ENCODE measurements at places on chromosomes 1 and 21.

DNA sequence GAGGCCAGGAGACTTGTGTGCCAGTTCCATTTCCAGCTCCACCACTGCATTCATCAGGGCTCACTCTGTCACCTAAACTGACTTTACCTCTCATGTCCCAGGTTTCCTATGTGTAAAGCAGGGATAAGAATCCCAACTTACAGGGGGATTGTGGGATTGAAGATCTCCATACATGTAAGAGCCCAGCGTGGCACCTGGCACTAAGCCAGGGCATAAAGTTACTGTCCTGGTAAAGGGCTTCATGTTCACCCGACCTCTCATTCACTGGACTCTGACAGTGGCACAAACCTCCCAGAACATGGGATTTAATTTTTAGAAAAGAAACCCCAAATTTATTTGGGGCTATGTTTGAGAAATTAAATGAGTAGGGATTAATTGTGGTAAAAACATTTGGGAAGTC lies 8.9 kb upstream of the IGFN1 start:
- DNase-seq, result no peak

- no peak for DNase-seq
These were observed 305.4 kb downstream of the DISC1 start for GRCh38 chr1:231931846-231932454.

DNA sequence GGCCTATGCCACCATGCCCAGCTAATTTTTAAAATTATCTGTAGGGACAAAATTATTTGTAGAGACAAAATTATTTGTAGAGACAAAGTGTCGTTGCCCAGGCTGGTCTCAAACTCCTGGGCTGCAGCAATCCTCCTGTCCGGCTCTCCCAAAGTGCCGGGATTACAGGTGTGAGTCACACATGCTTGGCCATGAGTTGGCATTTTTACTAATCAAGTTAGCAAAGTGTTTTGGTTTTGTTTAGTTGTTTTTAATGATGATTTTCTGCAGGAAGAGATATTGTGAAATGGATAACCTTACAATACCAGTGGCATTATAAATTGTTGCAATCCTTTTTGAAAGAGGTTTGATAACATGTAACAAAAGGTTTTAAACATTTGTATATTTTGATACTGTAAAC lies 65.3 kb upstream of the MAGI3 start:
- peak; percentile 68 for DNase-seq

DNA sequence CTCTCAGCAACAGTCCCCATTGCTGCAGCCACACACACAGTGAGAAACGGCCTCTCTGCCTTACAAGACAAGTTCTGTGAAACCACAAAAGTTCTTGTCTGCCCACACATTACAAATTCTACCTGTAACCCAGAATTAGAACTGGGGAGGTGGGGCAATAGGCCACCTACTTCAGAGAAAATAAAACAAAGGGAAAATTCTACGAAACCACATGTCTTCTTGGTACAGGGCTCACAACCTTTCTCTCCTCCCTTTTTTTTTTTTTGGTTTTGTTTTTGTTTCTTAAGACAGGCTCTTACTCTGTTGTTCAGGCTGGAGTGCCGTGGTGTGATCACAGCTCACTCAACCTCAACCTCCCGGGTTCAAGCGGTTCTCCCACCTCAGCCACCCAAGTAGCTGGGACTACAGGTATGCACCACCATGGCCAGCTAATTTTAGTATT lies 30.2 kb downstream of the LPAR3 start:
- DNase-seq, result no peak

DNA sequence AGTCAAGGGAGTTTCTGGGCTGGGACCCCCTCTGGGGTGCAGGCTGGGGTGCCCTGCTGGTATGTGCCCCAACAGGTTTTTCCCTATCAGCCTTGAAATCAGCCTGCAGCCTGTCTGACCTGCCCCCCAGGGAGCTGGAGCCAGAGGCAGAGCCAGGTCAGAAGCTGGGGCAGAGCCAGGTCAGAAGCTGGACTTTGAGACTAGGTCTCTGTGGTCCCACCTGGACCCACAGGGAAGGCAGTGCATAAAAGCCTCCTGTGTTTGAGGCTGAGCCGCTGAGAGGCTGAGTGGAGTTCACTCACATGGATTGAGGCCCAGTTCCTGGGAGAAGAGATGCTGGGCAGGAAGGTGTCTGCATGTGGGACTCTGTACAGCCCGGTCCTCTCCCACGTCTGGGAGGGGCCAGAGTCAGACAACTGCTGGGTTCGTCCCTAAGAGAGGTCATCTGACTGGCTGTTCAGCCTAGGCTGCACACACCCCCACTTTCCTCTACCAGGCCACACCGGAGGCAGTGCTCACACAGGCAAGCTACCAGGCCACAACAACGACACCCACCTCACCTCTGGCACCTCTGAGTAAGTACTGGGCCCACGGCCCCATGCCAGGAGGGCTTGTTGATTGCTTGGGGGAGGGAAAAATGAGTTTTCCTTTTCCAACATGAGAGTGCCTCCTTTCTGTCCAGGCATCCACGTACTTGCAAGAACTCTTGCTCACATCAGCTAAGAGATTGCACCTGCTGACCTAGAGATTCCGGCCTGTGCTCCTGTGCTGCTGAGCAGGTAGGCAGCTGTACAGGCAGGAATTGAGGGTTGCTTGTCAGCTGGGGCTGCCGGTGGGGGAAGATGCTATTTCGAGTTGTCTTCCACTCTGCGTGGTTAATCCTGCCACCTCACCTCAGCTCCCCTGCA lies at the start of gene ANXA9:
TSS of gene ANXA9 (plus strand) at position 488 of the 908 bp plus-strand sequence. CDS start 814 bp downstream, outside the sequence.
- peak; percentile 57 for DNase-seq

DNA sequence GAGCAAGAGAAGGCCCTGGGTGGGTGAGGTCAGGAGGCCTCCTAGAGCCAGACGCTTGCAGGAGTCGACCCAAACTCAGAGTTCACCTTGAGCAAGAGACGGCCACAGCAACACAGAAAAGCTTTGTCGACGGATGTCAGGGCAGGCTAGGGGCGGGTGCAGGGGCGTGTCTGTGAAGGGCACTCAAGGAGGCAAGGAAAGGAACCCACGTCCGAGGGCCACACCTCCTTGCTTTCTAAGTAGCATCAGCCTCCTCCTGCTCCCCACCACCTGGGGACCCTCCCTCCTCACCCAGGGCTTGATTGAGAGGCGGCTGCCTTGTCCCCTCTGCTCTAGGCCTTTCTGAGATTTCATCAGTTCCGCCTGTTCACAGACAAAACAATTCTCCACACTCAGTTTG lies 92.1 kb downstream of the OMA1 start:
- no peak for DNase-seq

- DNase-seq, result no peak
These were observed 358.9 kb downstream of the DISC1 start for GRCh38 chr1:231985296-231986023.

Measured in amniotic epithelial cell (primary cell).